ENCODE measurements at places on chromosomes 2 and 18.

GRCh38 chr2:86396291-86396785 lies 44.8 kb upstream of the KDM3A start:
- no peak for DNase-seq

DNA sequence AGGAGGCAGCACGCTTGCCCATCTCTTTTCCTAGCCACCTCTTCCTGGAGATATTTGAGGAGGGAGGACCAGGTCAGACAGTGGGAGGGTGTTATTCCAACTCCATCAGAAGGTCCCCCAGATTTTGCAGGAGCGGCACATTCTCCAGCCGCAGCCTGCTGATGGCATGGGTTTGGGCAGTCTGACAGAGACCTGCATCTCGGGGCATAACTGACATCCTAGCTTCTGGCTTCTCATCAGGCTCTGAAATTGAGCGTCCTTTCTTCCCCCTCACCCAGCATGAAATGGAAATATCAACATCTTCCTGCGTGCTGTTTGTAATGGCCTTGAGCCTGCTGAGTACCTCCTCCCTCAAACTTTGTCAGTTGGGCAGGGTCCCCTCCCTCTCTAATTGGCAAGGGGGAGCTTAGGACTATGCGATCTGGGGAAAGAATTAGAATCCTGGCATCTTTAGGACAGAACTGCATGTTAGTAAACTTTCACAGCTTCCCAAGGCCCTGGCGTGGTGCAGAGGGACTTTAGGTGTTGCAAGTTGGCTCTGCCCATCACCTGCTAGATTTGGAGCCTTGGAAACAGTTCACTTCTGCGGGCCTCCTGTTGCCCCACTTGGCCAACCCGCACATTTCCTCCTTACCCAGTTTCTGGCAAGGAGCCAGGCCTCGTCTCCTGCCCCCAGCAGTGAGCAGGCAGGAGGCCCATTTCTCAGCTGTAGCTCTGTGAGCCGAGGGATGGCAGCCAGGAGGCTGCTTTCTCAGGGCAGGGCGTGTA lies 2.2 kb downstream of the ITM2C start:
- DNase-seq = no peak

DNA sequence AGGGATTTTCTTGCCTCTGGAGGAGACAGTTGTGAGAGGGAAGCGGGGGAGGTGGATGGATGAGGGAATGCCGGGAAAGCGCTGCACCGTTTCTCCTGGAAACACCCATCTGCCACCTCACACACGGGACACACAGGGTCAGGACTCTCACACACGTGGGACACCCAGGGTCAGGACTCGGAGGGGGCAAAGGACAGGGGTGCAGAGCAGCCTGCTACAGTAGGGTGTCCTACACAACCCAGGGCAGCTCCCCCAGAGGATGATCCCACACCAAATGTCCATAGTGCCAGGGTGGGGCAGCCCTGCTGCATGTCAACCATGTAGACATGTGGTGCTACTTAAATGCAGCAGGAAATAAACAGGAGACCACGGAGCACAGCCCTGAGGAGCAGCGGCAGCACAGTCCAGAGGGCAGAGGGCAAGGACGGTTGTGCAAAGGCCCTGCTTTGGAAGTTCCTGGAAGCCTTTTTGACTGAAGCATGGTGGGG lies 5.1 kb downstream of the RAMP1 start:
- DNase-seq = no peak

GRCh38 chr2:44450806-44451205 lies 89.1 kb downstream of the CAMKMT start:
- DNase-seq = no peak

DNA sequence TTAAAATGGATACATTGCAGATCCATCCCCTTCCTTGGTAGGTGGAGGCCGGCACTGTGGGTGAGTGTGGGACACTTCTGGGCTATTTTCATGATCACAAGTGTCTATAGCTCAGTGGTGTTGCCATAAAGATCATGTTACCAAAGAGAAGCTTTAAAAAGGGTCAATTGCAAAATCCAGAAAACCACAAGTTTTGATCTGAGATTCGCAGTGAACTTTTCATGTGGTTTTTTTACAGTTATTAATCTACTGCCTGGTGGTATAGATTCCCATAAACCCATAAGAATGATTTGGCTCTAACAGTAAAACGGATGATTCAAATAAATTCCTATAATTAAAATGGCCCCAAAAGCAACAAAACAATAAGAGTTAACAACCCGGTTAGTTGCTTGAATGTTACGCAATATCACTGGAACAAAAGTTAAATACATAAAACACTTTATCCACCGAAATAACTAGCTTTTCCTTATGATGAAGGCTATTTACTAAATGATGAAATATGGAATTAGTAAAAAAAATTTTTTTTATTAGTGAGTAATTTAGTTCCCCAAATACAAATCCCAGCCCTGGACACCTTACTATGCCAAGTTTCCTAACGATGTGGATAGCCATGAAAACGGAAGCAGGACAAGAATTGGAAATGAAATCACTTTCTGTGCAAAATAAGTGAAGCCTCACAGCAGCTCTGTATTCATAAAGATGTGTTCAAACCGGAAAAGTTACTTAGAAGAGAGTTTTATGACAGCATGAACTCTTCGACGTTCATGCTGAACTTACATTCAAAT lies 95.6 kb upstream of the THOC1 start:
- DNase-seq = no peak

- no peak for DNase-seq
These were observed 775.5 kb downstream of the TRIB2 start for GRCh38 chr2:13492262-13492661.

DNA sequence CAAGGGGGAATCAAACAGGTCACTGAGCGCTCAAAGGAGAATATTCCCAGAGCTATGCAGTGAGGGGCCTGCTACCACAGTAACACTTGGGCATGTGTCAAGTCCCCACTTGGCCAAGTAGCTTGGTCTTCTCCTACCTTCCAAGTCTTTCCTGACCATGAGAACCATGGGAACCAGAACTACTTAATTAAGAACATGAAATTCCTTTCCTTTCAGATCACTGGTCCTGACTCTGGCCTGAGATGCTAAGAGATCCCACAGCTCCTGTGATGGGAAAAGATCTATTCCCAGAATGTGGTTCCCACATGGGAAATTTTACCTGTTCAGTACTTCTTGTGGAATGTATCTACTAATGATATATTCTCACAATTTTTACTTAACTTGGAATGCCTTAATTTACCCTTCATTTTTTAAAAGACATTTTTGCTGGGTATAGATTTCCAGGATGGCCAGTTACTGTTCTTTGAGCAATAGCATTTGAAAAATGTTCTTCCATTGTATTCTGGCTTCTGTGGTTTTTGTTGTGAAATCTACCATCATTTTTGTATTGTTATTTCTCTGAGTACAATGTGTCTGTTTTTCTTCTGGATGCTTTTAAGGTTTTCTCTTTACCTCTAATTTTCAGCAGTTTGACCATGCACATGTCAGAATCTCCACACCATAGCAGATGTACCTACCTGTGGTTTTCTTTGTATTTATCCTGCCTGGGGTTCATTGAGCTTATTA lies 37.9 kb downstream of the KCNIP3 start:
- no peak for DNase-seq

DNA sequence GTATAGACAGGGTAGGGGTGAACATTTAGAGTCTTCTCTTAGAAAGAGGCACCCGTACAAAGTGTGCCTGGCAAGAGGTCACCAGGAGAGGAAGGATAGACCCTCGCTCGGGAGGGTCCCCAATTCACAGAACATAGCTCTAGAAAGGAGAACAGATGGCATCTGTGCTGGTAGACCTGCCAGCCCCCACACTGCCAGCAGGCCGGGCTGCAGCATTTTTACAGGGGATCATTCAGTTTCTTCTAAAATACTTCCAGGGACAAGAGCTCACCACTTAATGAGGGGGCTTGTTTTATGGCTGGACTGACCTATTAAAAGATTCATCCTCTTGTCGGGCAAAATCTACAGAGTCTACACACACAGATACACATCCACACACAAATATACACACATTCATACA lies 149.9 kb downstream of the SEPTIN10 start:
- peak; percentile 53 for DNase-seq

- no peak for DNase-seq
These were observed 38.7 kb upstream of the ANXA4 start for GRCh38 chr2:69703189-69703588.

DNA sequence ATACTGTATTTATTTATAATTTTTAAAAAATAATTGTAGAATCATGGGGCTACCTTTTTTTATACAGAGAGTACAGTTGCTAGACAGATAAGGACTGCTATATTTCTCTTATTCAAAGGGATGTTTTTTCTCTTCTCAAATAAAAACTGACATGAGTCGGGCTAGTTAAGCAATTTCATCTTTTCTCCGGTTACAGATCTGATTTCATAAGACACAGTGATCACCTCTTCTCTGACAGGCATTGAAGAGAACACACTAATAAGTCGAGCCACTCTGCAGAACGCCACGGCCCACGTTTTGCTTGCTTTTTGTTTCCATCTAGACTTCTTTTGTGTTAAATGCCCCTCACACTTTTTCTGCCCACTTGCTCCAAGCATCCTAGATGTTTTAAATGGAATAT lies 85.4 kb downstream of the HNRNPLL start:
- DNase-seq = peak; percentile 10

DNA sequence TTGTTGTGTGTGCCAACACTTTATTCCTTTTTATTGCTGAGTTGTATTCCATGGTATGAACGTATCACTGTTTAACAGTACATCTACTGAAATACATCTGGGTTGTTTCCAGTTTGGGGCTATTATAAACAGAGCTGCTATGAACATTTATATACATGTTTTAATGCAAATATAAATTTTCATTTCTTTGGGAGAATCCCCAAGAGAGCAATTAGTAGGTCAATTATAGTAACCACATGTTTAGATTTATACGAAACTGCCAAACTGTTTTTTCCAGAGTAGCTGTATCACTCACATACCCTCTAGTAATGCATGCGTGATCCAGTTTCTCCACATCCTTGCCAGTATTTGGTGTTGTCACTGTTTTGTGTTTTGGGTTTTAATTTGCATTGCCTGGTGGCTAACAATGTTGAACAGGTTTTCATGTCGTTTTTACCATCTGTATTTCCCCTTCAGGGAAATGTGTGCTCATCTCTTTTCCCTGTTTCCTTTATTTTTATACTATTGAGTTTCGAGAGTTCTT lies 81.0 kb downstream of the TMEM131 start:
- DNase-seq = no peak

GRCh38 chr2:136801661-136802060 lies 36.3 kb downstream of the THSD7B start:
- DNase-seq = no peak

GRCh38 chr18:22790545-22791309 lies 142.4 kb upstream of the RBBP8 start:
- no peak for DNase-seq

GRCh38 chr2:235011929-235012631 lies 60.3 kb downstream of the SH3BP4 start:
- DNase-seq = no peak

- no peak for DNase-seq
These were observed 312.4 kb downstream of the DCC start for GRCh38 chr18:52652391-52652790.

DNA sequence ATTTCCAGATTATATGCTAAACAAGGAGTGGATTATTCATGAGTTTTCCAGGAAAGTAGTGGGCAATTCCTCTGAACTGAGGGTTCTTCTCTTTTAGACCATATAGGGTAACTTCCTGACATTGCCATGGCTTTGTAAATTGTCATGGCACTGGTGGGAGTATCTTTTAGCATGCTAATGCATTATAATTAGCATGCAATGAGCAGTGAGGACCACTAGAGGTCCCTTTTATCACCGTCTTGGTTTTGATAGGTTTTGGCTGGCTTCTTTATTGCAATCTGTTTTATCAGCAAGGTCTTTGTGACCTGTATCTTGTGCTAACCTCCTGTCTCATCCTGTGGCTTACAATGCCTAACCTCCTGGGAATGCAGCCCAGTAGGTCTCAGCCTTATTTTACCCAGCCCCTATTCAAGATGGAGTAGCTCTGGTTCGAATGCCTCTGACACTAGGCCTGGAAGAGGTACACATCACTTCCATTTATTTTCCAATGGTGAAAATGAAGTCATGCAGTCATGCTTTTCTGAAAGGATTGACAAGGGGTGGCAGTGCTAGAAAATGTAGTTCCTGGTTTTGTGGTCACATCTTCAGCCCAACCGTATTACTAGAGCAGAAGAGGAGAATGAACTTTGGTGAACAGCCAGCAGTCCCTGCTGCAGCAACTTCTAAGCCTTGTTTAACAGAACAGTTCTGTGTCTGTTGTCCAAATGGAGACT lies 26.6 kb upstream of the ITGA4 start:
- no peak for DNase-seq

DNA sequence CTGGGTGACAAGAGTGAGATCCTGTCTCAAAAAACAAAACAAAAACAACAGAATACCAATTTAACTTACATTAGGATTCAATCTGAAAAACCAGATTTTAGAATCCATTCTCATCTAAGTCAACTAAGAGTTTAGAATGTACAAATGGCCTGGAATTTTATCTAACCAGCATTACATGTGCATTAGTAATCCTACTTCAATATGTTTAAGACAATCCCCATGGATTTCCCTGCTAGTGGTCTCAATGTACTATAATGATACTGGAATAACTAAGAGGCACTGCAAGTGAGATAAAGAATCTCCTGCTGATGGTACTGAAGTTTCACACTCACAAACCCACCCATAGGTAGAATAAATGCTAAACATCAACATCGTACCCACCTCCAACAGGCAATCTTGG lies 53.9 kb upstream of the DNER start:
- DNase-seq = no peak

DNA sequence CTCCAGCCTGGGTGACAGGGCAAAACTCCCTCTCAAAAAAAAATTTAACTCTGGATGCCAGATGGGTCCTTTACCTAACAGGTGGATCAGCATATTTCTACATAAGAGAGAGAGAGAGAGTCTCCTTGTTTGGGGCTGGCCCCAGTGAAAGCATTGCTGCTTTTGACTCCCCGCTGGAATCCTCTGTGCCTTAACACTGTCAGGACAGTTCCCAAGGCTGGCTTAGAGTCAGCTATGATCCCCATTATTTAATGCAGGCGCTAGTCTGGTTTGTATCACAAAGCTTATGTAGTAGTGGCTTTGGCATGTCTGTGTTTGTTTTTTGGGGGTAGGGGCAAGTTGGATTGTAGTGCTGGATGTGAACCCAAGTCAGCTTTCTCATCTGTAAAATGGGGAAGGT lies 9.4 kb downstream of the INPP4A start:
- DNase-seq = no peak

DNA sequence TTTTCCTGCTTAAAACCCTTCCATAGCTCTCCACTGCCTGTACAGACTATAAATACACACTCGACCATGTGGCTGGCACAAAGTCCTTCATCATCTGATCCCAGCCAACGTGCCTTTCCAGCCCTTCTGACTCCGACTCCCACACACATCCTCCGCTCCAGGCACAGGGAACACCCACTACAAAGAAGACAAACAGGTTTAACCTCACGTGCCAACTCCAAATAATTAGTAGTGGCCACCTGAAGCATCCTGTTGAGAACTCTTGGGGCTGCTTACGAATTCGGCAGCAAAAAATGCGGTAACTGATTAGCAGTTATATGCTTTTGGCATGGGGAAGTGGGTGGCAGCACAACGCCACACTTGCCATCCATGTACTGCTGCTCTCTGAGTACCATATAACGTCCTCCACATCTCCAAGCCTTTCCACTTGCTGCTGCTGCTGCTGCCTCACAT lies 12.1 kb downstream of the SPIRE1 start:
- no peak for DNase-seq

Measured in lower leg skin (tissue), 4 donors.